ENCODE measurements at places on chromosomes 6 and 20.
A peak's percentile ranks its signal among the peaks of the same experiment; 100 is the strongest.

- peak; percentile 14 for ATAC-seq
These were observed 18.0 kb upstream of the MAP3K4 start for GRCh38 chr6:160973311-160974250.

GRCh38 chr6:62371453-62372210 is 85.6 kb upstream of the KHDRBS2 start:
- ATAC-seq = no peak

DNA sequence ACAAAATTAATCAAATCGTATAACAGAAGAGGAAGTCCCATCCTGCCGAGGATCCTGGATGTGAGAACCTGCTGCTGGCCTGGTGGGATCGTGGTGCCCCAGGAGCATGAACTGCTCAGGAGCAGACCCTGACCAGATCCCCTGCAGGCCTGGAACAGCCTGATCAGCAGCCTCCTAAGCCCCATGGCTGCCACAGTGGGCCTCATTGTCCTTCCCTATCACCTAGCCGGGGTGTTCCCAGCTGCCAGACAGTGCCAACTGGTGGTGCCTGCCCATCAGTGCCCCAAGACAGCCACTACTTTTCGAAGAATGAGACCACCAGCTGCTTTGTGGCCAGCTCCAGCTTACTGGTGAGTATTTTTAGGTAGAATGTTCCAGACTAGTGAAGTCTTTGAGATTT is 19.6 kb upstream of the MAS1L start:
- no peak for ATAC-seq

DNA sequence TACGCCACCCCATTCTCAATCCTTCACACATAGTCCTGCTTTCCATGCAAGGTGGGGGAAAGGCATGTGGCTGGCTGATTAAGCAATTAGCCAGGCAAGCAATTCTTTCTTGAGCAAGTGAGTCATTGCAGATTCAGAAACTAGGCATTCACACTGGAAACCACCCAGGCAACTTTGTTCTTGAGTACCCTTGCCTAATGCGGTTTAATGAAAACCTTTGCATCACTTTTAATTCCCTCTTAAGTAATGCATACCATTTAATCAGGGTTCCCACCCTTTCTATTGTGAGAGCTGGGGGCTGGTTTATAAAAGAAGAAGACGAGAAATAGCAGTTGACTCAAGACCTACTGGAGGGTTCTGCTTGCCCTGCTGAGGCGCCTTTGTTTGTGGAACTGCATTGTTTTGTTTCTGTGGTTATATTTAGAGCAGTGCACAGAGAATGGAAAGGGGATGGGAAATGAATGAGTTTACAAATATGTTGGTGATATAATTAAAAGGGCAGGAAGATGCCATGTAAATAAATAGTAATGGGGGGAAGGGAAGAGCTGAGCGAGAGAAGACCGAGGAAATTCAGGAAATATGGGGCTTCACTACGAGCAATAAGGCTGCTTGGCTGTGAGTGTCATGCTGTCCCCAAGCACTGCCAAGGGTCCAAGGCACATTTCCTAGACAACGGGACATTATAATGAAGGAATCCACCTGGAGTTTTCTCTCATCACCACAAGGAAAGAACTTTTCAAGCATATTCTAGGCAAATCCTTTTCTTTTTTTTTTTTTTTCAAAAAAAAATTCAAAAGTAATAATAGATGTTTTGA is 48.8 kb upstream of the TSHZ2 start:
- ATAC-seq = no peak

GRCh38 chr6:167951781-167952511 is 45.5 kb upstream of the KIF25 start:
- ATAC-seq = no peak

GRCh38 chr6:3252861-3253596 is 5.7 kb upstream of the PSMG4 start:
- no peak for ATAC-seq

DNA sequence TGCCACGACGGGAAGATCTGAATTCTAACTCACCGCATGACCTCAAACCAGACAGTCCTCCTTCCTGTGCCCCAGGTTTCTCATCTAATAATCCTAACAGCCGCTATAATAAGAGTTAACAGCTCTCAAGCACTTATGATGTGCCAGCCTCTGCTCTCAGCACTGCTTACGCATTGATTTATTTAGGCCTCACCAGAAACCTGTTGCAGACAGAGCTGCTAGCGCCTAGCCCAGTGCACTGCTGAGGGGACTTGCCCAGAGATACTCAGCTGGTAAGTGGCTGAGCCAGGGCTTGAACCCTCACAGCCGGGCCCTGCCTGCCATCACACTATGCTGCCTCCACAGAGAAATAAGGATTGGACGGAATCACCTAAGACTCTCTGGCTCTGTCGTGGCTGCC is 37.7 kb downstream of the GRM4 start:
- no peak for ATAC-seq

DNA sequence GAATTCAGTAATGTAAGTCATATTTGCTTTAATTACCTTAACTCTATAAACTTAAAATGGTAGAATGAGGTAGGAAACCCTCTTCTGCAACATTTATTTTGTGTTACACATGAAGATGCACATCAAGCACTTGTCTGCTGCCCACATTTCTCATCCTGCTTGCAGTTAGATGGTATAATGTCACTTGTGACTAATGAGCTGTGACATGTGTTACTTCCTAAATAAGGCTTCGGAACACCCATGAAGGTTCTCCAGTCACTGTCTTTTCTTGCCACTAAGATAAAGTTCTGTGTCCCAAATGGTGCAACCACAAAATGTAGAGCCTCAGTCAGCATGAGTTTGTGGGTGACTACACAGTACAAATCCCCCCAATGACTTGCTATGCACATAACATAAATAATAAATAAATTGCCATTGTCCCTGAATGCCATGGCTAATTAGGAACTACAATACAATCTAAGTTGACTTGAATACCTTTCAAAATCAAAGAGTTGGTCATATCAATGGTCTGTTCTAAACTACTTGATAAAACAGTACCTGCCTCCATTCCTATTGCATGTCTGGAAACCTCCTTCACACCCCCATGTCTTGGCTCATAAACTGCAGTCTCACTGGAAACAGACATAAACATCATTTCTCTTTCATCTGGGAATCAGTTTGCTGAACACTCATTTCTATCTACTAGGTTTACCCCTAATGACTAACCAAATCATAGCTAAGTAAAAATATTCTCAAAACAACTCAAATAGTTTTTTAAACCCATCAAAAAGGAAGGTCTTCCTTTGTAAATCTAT is 157.2 kb downstream of the PTPRK start:
- no peak for ATAC-seq

- ATAC-seq = peak; percentile 63
These were observed 44.5 kb upstream of the RPS6KA2 start for GRCh38 chr6:166671434-166672081.

- ATAC-seq = no peak
These were observed 44.6 kb downstream of the TULP4 start for GRCh38 chr6:158356586-158357546.

- ATAC-seq = no peak
These were observed 49.7 kb downstream of the KLHL31 start for GRCh38 chr6:53615633-53616449.

All from SK-N-SH treated with all-trans-retinoic acid at 6 μM for 48 hours (cell line).